ENCODE measurements at places on chromosomes 7 and 10.

- DNase-seq, result no peak
Observed at GRCh38 chr7:101814081-101814990, 3.1 kb upstream of the CUX1 start.

GRCh38 chr7:26688936-26689506 is 175.4 kb downstream of the SKAP2 start:
- no peak for DNase-seq

GRCh38 chr10:104273899-104274575 is 5.1 kb downstream of the GSTO2 start:
- no peak for DNase-seq

DNA sequence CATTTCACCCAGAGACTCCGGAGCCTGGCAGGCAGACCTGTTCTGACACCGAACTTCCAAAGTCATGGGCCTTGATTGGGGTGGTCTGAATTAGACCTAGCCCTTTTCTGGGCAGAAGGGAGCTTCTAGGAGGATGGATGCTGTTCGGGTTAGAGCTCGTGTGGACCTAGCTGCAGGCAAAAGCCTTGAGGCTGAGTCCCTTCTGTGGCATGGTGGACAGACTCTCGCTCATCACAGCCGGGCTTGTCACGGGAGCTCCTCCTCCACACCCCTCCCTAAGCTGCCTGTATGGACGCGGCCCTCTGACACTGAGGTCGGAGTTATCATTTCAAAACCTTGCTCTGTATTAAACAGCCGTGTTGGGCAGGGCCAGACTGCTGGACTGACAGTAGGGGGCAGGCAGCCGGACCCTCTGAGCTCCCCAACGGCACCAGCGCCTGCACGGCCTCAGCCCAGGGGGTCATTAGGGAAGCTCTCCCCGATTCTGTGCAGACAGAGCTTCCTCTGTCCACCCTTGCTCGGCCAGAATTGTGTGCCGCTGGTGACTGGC is 2.2 kb downstream of the IRF5 start:
- DNase-seq, result no peak

DNA sequence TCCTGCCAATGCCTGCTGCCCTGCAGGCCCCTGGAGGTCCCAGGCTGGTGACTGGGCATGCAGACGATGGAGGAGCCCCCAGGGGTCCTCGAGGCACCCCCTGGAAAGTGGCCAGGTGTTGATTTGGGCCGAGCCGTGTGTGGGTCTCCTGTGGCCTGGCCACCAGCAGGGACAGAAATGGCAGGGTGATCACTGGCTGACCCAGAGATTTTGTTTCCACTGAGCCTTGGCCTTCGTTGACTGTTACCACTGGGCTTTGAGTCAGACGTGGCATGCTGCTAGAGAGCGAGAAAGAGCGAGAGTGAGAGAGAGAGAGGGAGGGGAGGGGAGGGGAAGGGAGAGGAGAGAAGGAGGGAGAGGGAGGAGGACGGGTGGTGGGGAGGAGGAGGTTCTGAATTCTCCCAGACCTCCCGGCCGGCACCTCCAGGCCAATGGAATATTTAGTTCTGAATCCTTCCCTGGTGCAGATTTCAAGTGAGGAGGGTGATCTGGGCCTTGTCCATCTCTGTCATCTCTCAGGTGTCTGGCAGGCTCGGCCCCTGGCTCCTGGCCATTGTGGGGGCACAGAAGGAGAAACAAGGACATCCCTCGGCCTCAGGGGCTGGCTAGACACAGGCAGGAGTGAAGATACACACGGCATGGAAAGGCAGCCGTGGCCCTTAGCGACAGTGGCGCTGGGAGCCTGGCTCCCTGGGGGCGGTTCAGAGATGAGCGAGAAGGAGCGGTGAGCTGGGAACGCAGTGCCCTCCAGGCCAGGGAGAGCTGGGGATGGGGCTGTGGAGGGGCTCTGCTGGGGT is 58.2 kb downstream of the GLRX3 start:
- DNase-seq, result no peak

- no peak for DNase-seq
Observed at GRCh38 chr10:78038791-78039547, 5.3 kb downstream of the RPS24 start.

DNA sequence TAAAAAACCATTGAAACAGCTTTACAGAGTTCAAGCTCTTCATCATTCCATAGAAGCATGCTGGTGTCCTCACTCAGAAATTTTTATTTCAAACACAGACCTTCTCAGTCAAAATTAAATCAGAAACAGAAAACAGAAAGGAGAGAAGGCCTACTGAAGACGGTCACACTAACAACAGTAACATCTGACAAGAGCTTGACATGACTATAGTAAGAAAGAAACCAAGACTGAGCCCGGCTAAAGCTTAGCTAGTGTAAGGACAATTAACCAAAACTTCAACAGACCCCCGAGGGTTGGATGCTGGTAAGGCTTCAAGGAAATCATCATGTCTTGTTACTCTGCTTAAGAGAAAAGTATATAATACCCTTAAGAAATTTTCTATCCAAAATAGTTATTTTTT is 38.6 kb downstream of the MTPN start:
- no peak for DNase-seq

GRCh38 chr10:23095966-23096801 is 805 bp downstream of the MSRB2 start:
- no peak for DNase-seq

GRCh38 chr10:109726473-109726872 is 196.8 kb downstream of the XPNPEP1 start:
- no peak for DNase-seq
